NCI-H1417 (cell line): ENCODE measurements at places on chromosomes 4 and X.
A peak's percentile ranks its signal among the peaks of the same experiment; 100 is the strongest.

DNA sequence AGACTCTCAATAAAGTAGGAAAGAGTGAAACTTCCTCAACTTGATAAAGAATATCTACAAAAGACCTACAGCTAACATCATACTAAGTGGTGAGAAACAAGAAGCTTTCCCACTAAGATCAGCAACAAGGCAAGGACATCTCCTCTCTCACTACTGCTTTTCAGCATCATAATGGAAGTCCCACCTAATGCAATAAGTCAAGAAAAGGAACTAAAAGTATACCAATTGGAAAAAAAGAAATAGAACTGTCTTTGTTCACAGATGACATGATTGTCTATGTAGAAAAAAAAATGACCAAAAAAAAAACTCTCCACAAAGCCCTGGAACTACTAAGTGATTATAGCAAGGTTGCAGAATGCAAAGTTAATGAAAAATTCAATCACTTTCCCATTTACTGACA lies 25.1 kb upstream of the SH3RF1 start:
- DNase-seq: no peak

GRCh38 chrX:29788991-29789699 lies 426.2 kb upstream of the MAGEB2 start:
- DNase-seq: no peak

GRCh38 chrX:77527233-77528001 lies 80.2 kb downstream of the FGF16 start:
- no peak for DNase-seq

DNA sequence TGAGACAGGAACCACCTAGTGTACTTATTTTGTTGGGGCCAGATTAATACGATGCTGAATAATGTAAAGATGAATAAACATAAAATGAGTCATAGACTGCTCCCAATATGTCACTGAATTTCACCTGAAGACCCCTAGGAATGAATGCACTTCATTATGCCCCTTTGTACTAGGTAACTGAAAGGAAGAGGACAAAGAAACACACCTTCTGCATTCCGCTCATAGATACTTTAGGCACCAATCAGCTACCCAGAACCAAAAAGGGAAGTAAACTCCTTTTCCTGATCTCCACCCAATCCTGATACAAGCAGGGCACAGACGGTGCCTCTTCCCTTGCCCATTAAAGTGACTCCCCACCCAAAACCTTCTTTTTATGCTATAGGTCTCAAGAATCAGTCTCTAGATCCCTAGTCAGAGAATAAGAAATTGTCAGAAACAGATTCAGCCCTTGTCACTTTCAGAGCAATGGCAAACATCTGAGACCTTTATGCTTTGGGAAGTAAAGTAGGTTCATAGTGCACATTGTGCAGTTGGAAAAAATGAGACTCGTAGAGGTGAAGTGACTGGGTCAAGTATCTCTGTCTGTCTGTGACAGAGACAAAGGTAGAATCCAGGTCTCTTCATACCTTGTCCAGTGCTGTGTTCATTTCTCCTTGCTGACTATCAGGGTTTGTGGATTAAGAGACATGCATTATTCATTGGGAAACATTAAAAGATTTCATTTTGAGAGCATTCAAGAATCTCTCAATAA lies 2.3 kb downstream of the GPR174 start:
- no peak for DNase-seq

DNA sequence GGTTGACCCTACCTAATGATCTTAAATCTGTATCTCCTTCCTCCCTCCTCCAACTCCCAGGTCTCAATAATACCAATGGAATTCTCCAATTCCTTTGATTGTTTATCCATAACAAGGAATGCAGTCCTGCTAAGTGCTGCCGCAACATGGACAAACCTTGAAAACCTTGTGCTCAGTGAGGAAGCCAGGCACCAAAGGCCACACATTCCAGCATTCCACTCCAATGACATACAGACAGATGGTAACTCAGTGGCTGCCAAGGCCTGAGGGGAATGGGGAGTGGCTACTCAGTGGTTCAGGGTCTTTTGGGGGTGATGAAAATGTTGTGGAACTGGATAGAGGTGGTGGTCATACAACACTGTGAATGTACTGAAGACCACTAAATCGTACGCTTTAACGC lies 10.4 kb downstream of the HAUS7 start:
- DNase-seq: no peak

- peak; percentile 60 for DNase-seq
Observed at GRCh38 chr4:113106108-113106507, 56.7 kb downstream of the ANK2 start.

GRCh38 chr4:185870366-185870765 lies 58.4 kb upstream of the SORBS2 start:
- no peak for DNase-seq

GRCh38 chr4:26252349-26253025 lies 68.3 kb upstream of the RBPJ start:
- no peak for DNase-seq

GRCh38 chr4:150591406-150591805 lies 9.5 kb downstream of the MAB21L2 start:
- DNase-seq: peak; percentile 59

DNA sequence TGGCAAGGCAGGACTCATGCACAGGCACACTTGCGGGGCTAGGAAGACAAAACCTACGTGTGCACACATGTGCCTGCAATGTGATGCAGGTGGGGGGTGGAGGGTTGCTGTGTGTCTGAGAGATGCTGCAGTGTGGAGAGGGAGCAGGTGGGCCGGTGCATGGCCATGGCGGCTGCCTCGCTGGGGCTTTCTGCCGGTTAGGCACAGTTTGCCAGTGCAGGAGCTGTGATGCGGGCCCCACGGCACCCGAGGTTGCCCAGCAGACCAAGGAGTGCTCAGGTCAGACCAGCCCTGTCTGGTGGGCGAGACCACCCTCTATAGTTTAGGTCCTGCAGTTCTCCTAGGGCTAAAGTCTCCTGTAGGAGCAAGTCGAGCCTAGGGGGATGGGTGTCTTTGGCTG lies 4.4 kb upstream of the AFM start:
- DNase-seq: no peak

- DNase-seq: no peak
Observed at GRCh38 chr4:156411531-156411930, 457.9 kb upstream of the CTSO start.

- DNase-seq: no peak
Observed at GRCh38 chrX:139211568-139212182, 318.9 kb upstream of the F9 start.

DNA sequence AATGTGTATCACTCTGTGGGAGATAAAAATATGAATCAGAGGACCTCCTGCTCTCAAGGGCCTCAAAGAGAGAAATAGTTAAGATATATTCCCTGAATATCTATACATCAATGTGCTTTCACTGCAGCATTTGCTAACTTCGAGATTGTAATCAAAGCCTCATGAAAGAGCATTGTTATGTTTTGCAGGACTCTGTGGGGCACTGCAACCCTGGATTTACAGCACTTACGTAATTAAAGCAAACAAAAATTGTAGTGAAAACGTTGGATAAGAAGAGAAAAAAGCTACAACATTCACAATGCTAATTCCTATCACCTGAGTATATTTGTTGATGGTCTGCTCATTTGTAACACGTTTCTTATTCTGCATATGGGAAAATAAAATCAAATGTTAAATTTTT lies 48.0 kb downstream of the ETNPPL start:
- DNase-seq: no peak

- no peak for DNase-seq
Observed at GRCh38 chr4:89708903-89709421, 128.0 kb downstream of the SNCA start.

GRCh38 chrX:151746502-151746901 lies 12.0 kb downstream of the CNGA2 start:
- DNase-seq: no peak

GRCh38 chrX:118980761-118981160 lies 6.3 kb downstream of the LONRF3 start:
- DNase-seq: no peak

DNA sequence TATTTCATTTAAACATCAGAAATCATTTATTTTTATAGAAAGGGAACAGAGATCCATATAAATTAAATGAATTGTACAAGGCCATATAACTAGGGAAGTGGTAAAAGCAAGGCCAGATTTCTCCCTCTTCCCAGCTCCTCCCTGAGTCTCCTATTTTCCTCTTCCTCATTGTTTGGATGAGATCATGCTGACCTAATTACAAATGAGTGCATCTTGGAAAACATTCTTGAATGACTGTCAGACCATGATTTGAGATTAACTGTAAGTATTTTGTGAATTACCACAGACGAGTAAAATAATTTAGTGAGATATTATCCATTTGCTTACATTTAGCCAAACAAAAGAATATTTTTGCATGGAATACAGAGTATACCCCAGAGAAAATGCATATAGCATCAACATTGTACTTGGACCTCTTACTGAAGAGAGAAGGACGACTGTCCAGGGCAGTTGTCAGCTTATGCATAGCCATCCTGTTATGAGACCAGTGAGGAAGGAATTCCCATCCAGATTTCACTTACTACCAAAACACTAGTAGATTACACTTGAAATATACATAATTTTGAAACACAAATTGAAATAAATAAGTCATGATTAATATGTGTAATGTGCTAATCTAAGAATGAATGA lies 47.3 kb downstream of the SLAIN2 start:
- no peak for DNase-seq

DNA sequence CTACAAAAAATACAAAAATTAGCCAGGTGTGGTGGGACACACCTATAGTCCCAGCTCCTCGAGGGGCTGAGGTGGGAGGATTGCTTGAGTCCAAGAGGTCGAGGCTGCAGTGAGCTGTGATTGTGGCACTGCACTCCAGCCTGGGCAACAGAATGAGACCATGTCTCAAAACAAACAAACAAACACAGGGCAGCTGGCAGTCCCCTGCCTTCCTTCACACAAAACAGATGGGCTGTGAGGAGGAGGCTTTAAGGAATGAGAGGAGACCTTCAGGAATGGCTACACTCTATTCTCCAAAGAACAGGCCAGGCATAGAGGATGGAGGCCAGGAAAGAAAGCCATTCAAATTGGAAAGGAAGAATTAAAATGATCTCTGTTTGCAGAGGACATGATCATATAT lies 65.6 kb upstream of the MAML3 start:
- no peak for DNase-seq

DNA sequence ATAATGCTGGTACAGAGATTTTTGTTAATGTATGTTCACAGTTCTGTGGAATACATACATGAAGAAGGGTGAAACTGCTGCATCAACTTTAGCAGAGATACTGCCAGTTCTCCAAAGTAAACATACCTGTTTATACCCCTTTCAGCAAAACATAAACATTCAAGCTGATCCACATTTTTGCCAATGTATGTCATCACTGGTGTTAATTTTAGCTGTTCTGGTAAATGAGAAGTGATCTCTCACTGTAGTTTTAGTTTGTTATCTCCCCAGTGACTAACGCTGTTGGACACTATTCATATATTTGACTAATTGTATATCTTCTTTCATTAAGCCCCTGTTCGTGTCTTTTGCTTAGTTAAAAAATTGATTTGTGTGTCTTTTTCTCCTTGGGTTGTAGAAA lies 82.0 kb downstream of the HAUS3 start:
- no peak for DNase-seq

GRCh38 chrX:14817571-14817970 lies 55.3 kb downstream of the FANCB start:
- DNase-seq: no peak

- no peak for DNase-seq
Observed at GRCh38 chrX:83512111-83512510, 4.0 kb downstream of the POU3F4 start.

DNA sequence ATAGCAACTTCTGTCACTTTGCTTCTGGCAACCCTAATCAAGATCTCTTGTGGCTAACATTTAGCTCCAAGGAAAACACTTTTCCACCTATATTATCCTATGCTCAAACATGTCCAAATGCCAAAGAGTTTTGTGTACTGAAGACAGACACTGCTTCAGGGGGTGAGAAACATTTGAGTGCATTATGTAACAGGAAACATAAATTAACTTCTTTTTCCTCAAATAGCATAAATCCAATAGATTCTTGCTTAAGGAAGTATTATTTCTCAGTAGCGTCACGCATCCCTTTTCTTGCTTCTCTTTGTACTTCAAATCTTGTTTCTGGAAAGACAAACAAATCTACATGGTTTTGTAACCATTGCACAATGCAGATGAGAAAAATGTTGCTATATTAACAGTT lies 839.1 kb downstream of the GLUD2 start:
- no peak for DNase-seq

- DNase-seq: no peak
Observed at GRCh38 chrX:34849371-34849770, 93.2 kb upstream of the FAM47B start.

DNA sequence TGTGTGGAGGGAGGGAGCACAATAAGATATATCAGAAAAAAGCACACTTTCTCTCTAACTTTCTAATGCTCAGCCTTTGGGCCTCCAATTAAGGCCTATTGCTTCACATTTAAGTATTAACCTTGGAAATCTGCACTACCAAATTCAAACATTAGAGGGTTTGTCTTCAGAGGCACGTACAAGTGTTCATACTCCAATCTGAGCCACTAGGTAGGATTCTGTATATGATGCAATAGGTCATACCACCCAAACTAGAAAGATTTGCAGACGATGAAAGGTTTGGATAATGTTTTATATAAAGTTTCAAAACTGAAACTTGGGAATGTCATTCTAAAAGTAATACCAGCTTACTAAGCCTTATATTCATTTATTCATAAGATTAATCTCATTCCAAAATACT lies 106.4 kb downstream of the MID1 start:
- DNase-seq: no peak

- peak; percentile 71 for DNase-seq
Observed at GRCh38 chr4:81314196-81314896, 99.3 kb upstream of the PRKG2 start.

- DNase-seq: no peak
Observed at GRCh38 chr4:176319151-176319703, 539 bp upstream of the SPCS3 start.
